ENCODE measurements at places on chromosomes 12 and 14.

DNA sequence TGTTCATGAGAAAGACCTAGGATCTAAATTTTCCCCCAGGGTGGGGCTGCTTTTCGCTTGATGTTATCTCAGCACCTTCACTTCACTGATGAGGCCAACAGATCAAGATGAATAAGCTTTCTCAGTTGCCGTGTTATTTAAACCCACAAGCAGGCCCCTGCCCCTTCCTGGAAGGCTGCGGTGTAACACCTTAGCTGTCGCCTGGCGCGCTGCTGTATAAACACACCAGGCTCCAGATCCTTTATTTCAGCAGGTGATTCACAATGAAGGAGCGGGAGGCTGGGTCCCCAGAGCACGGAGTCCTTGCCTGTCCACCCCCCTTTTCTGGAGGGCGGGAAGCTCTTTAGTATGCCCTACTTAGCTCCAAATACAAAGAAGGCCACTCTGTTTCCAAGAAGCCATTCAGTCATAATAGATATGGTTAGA lies 515.4 kb downstream of the FUT8 start:
- DNase-seq, result peak; percentile 62

- DNase-seq, result no peak
Measured at GRCh38 chr12:93767524-93767863, 90.3 kb downstream of the CRADD start.

DNA sequence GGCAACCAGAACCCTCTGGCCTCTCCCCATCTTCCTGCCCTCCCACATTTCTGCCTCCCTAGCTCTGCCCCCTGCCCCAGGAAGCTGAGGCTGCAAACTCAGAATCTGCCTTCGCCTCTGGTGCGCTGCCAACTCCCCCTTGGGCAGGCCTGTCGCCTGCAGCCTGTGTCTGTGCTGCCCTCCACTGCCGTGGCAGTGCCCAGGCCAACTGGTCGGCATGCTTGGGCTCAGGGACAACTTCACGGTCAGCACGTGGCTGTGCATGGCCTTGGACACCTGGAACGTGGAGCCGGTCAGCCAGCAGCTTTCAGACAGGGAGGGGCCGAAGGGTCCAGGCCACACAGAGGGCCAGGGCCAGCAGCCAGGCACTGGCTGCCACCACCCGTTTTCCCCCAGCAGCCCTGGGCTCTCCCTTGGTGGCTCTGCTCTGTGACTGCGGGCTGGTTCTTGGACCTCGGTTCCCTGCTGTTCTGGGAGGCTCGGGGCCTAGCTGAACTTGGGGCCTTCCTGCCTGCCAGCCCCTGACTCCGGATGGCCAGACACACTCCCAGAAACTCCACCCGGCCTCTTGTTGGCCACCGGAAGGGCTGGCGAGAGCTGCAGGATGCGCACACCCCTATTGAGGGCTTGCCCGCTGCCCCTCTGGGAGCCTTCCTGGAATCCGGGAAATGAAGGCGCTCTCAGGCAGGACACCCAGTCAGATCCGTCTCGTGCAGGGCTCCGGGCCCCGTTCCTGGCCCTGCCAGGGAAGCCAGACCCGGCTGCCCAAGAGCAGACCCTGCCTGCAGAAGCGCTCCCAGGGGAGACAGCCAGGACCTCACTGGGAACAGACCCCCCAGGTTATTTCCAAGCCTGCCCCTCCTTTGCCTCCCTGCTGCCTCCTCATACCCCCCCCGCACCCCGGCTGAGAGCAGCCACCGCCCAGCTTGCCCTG lies 34.2 kb upstream of the PPP1R13B start:
- DNase-seq, result no peak

DNA sequence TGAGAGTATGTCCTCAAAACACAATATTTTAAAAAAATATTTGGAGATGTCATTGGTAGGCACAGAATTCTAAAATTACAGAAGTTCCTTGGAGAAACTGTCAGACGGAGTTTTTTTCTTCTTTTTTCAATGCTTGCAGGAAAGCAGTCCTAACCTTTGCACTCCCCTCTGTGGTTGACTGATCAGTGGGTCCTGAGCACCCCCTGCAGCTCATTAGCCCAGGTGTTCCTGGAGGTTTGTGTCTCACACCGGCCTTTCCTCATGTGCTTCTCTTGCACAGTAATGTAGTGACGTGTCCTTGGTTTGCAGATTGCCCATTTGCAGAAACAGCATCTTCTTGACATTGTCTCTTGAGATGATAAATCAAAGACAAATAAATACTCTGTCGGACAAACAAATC lies 513.0 kb downstream of the TMEM121 start:
- peak; percentile 2 for DNase-seq

GRCh38 chr12:5688226-5688625 lies 256.3 kb downstream of the NTF3 start:
- DNase-seq, result no peak

DNA sequence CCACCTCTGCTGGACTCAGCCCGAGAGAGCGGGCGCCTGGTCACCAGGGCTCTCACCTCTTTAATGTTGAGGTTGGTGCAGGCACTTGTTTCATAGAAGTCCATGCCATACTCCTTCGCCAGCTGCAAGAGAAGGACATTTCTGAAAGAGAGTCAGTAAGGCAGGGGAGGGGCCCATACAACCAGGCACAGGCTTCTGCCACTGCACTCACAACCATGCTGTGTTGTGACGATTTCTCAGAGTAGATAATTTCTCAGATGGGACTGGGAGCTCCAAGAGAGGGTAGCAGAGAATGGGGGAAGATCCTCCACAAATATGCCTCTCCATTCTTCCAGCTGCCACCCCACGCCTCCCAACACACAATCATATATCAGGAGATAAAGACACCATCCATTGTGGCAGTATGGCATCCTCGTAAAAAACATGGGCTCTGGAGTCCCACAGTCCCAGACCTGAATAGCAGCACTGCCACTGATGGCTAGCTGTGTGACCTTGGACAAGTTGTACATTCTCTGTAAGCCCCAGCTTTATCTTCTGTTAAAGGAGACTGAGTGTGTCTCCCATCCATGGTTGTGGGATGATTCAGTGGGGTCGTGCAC lies 6.2 kb upstream of the GPX2 start:
- DNase-seq, result no peak

GRCh38 chr12:118980407-118981014 lies 830 bp upstream of the SRRM4 start:
- no peak for DNase-seq

GRCh38 chr14:32728976-32729375 lies 209.7 kb upstream of the NPAS3 start:
- DNase-seq, result no peak

DNA sequence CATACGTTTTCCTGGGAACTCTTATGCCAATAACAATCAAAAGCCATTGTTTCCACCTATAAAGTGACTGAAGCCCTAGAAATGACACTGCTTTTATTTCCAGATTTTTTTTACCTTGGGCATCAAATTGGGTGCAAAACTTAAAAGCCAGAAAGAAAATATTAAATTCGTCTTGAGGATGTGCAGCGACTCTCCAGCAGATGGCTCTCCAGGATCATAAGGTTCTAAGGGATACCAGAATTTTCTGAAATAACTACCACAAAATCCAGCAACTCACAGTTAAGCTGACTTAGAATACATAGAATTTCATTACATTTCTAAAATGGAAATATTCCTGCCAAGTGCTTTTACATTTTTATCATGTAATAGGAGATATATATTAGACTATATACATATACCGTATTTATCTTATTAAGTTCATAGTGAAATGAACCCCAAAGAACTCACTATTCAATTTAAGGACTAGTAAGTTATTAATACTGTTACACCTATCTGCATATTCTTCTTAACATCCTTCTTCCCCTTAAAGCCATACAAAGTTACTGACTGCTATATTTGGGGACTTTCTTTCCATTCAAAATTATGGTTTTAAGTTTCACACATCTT lies 44.0 kb downstream of the ARMH4 start:
- DNase-seq, result no peak

GRCh38 chr14:20848316-20848954 lies 42.8 kb upstream of the RNASE3 start:
- no peak for DNase-seq
